ENCODE measurements at places on chromosomes 7 and 10. TPM values are rescaled to one million over a fixed set of nuclear protein-coding genes. Genes with fewer than 3 reads are reported as not detected.

- peak; percentile 15 for DNase-seq
Observed at GRCh38 chr10:65358565-65358964, 1567.3 kb upstream of the LRRTM3 start.

Gene STEAP4
- 12.1 TPM for total RNA-seq

DNA sequence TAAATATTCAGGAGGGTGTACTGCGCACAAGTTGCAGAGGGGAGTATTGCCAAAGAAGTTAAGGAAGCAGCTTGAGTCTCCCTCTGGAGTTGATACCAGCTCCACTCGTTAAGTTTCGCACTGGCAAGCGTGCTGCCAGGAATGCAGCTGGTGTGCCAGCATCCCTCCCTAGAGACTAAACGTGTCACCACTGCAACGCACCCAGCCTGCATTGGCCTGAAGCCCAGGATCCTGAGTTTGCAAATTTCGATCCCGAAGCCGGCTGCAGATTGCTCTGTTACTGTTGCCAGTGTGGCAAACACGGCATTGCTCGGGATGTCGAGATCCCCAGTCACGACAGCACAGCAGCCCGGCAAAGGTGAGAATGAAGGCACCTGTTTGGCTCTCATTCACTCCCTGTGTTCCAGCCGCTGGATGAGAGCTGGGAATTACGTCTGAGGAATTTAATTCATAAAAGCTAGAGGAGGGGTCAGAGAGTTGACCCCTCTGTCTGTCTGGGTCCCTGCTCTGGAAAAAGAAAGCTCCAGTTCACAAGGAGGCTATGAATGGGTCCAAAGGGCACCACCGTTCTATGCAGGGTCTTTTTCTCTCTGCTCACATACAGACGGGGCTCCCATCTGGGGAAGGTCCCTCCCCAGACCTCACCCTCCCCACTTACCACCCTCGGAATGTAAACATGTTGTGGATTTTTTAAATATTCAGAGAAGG lies 61.0 kb downstream of the NRP1 start:
- peak; percentile 95 for DNase-seq

DNA sequence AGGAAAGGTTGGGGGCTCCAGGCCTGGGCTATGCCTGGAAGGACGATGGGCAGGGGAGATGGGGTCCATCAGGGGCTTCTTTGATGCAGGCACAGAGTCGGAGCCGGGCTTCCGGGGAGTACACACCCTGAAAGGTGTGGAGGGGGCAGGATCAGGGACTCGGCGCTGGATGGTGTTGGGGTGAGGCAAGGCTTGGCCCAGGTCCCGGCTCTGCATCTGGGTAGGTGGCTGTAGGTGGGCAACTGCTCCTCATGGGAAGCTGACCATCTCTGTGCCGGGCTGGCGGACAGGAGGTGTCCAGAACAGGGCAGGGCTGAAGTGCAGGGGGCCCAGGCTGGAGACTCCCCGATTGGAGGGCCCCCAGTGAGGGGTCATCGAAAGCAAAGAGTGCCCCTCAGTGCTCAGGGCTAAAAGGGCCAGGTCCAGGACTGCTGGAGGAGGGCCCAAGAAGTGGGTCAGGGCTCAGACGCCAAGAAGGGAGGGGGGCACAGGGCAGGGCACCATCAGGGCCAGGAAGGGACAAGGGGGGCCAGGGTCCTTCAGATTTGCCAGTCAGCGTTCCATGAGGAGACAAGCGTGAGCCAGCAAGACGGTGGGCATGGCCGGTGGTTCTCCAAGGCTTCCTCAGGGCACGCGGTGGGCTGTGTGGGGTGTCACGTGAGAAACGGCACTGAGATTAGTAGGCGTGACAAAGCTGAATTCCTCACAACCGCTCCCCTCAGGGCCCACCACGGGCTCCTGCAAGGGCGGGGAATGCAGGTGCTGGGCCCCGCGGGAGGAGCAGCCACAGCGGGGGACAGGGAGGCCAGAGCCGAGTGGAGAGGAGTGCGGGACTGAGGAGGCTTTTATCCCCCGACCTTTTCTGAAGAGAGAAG lies 97.0 kb downstream of the BMS1 start:
- no peak for DNase-seq

Data from PC-9 (cell line).